ENCODE measurements at places on chromosomes 4 and X. TPM values are rescaled to one million over a fixed set of nuclear protein-coding genes. Genes with fewer than 3 reads are reported as not detected.

Gene COPS4
- total RNA-seq = 43.5 TPM

Gene CPLX1
- 0.29 TPM for total RNA-seq

Gene PORCN
- total RNA-seq = 15.0 TPM

Gene MUC7
- not detected for total RNA-seq

Gene CXCL11
- 6.4 TPM for total RNA-seq

Gene RBM47
- total RNA-seq = 2.0 TPM

Gene CT47B1
- not detected for total RNA-seq

Gene COL4A5
- total RNA-seq = 40.1 TPM

Gene STATH
- total RNA-seq = not detected

Gene TMPRSS11B
- not detected for total RNA-seq

Gene ENOPH1
- total RNA-seq = 28.8 TPM

Gene CPE
- 10.2 TPM for total RNA-seq

Gene SGCB
- 48.3 TPM for total RNA-seq

Gene SPP1
- total RNA-seq = 33.4 TPM

Gene XKRX
- 0.23 TPM for total RNA-seq

Gene CSAG3
- not detected for total RNA-seq

Gene XIAP
- 31.3 TPM for total RNA-seq

Gene SCD5
- total RNA-seq = 28.4 TPM

Gene TBX22
- total RNA-seq = not detected

Gene GAGE12G
- not detected for total RNA-seq

Gene AGTR2
- not detected for total RNA-seq

Gene SMARCA5
- total RNA-seq = 33.4 TPM

Gene KIT
- total RNA-seq = 129 TPM

Gene ANK2
- total RNA-seq = 4.1 TPM

Gene PCDH19
- total RNA-seq = 0.34 TPM

Gene LIMCH1
- 39.6 TPM for total RNA-seq

Gene STBD1
- total RNA-seq = 3.5 TPM

Gene TBC1D8B
- 7.1 TPM for total RNA-seq

Gene TBC1D14
- total RNA-seq = 22.0 TPM

Gene FAM184B
- total RNA-seq = not detected

Gene IL3RA
- total RNA-seq = 77.7 TPM

Gene GABRE
- 20.7 TPM for total RNA-seq

Gene PAGE1
- not detected for total RNA-seq

Gene XG
- not detected for total RNA-seq

Gene HMGN5
- 0.29 TPM for total RNA-seq

Gene FGF2
- 3.0 TPM for total RNA-seq

Gene SH3RF1
- total RNA-seq = 21.2 TPM

Gene MTMR8
- total RNA-seq = 0.82 TPM

Gene DDX53
- total RNA-seq = not detected

Gene ERCC6L
- 1.2 TPM for total RNA-seq

Gene HSFX4
- total RNA-seq = not detected

Gene FAM53A
- total RNA-seq = 7.8 TPM

All from glomerular endothelial cell (primary cell).